HS-5 (cell line): ENCODE measurements at places on chromosomes 16 and 17.

GRCh38 chr16:49547448-49547847 lies 173.8 kb downstream of the C16orf78 start:
- no peak for DNase-seq

GRCh38 chr17:7838090-7839075 lies 4.4 kb downstream of the KDM6B start:
- DNase-seq: no peak

DNA sequence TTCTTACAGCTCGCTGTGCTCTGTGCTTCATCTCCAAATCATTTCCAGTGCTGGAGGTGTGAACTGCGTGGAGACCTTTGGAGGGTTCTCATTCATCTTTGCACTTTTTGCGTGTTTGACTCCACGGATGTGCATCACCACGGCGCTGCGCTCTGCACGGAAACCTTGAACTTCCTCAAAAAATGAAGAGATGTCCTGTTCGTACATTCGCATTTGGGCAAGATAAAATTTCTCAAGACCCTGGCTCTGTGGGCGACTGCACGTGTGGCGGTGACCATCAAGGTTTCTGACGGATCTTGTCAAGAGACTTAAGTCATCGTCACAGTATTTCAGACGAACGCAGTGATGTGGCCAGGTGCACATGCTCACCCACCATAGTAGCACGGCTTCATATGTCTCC lies 10.3 kb upstream of the PVALEF start:
- no peak for DNase-seq

- DNase-seq: no peak
Measured at GRCh38 chr16:89864527-89864820, 8.9 kb upstream of the TCF25 start.

DNA sequence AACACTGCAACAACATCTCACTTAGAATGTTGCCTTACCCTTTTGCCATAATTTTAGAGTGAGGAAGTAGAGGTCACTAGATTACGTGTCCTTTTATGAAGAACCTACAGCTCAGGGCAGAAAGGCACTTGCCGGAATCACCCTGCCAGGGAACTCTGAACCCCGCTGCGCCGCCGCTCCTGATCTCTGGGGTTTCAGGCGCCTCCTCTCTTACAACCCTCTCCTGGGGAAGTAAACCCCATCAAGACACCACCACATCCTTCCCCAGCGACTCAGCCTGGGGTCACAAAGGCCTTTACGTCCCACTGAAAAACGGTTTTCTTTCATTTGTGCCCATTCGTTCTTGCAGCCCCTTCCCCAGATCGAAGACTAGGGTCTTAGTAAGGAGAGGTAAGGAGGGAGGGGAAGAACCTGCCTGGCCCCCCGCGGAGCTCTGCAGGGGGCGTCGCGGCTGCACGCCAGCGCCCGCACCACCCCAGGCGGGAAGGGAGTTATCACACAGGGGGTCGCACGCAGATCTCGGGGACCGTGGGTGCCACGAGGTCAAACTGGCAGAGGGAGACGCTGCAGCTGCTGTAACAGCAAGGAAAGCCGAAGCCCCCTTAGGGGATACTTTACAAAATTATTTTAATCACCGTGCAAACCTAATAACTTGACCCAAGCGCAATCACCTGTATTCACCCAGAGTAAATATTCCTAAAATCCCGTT lies 1.0 kb upstream of the HLF start:
- no peak for DNase-seq

DNA sequence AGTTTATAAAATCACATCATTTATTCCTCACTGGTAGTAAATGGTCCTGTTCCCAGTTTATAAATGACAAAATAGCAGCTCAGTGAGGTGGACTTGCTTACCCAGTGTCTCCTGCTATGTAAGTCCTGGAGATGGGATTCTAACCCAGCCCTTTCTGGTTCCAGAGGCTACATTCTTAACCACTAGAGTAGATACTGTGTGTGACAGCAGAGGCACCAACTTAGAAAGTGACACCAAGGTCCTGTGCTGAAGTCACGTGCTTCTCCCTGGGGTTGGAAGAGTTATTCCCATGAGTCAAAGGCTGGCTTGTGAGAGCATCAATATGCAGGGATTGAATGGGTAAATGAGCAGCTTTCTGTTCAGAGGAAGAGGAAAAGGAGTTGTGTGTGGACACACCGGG lies 167.3 kb upstream of the IRX3 start:
- no peak for DNase-seq

GRCh38 chr17:64223283-64223682 lies 39.8 kb downstream of the TEX2 start:
- DNase-seq: no peak

GRCh38 chr17:37109106-37109505 lies 160.4 kb downstream of the AATF start:
- DNase-seq: no peak

DNA sequence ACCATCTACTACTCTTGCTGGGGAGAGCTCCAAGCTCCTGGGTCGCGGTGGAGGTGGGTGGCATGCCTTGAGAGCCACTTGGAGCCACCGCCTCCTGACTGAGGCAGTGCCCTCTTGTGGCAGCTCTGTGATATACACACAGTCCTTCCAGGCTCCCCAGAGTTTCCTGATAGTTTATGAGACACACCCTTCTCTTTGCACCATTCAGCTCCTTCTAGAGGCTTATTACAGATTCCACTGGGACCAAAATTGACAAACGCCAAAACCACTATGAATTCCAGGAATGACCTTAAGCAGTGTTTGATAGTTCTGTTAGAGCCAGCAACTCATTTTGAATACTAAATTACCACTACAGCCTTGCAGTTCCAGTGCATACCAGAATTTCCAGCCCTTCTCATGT lies 170.1 kb upstream of the CDH13 start:
- peak; percentile 2 for DNase-seq

- DNase-seq: no peak
Measured at GRCh38 chr17:8420041-8420934, 15.4 kb upstream of the NDEL1 start.

DNA sequence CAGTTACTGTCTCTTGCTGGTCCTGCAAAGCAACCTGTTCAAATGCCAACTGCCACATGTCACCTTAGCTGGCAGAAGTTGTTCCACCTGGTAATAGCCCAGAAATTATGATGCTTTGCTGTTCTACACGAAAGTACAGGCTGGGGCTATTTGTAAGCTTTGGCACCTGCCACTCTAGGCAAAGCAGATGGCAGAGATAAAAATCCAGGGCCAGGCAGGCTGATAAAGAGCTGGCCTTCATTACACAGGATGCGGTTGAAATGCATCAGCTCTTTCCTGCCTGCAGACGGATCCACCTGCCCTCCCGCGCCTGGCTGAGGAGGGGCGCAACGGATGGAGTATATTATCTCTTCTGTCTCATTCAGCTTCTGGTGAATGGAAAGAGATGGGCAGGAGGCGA lies 29.3 kb upstream of the KDM8 start:
- no peak for DNase-seq

- no peak for DNase-seq
Measured at GRCh38 chr17:9522074-9522473, 53.5 kb downstream of the STX8 start.

DNA sequence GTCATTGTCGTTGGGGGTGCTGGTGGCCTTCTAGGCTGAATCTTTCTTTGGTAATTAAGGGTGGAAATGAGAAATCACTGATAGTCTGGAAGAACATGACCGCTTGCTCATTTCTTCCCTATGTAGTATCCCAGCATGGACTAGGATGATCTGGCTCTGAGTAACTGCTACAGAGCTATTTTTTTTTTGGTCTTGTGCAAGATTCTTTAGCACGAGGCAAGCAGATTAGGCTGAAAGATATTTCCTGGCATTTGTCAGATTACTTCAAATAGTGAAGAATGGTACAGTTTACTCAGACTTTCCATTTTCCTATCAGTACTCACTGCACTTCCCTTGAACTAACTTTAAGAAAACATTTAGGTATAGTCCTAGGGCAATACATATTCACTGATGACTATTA lies 89.0 kb downstream of the SYCE1L start:
- peak; percentile 88 for DNase-seq

DNA sequence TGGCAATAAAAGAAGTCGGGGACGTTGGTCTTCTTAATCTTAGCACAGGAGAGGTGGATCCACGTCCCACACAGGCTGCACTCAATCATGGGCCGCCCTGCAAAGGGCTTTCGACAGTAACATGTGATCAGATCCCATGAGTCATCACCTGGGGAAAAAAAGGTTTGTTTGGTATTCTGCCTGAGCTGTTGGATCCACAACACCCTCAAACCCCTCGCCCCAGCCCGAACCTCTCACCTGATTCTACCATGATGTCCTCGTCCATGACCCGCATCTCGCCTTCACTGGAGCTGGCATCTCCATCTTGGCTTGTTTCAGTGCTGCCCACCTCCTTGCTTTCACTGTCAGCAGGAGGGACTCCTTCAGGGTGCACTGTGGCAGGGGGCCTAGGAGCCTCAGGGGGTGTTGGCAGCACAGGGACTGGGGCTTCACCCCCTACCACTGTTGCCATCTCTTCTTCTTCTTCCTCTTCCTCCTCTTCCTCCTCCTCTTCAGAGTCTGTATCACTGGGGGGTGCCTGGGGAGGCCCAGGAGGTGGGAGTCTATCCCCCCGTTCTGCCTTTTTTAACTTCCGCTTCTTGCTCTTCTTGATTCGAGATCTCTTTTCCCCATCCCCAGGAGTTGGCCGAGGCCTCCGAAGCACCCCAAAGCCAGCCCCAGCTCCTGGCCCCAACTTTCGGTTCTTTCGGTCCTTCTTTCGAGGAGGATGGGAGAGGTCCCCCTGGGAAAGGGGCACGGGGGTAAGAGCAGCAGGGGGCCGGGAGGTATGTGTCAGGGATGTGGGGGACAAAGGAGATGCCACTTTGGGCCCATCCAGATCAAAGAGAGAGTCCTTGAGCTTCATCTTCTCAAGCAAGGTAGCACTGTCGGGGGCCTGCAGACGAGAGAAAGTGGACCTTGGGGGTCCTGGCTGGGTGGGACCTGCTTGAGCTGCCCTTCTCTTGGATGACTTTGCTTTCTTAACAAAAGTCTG lies 1.7 kb upstream of the DVL2 start:
- DNase-seq: no peak

DNA sequence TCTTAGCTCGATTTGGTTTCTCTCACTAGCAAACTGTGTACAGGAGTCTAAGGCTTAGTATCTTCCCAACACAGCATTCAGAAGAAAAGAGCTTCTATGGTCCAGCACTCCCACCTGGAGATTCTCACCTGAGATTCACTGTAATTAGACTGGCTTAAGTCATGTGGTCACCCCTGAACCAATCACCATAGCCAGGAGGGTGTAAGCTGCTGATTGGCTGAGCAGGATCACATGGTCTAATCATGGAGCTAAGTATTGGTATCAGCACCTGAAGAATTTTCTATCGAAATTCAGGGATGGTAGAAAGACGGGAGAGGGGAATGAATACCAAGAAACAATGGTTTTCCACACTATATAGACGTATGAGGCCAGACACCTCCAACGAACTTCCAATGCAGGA lies 359.8 kb upstream of the ERCC4 start:
- no peak for DNase-seq

GRCh38 chr17:21014498-21014897 lies 28.3 kb downstream of the USP22 start:
- DNase-seq: no peak

DNA sequence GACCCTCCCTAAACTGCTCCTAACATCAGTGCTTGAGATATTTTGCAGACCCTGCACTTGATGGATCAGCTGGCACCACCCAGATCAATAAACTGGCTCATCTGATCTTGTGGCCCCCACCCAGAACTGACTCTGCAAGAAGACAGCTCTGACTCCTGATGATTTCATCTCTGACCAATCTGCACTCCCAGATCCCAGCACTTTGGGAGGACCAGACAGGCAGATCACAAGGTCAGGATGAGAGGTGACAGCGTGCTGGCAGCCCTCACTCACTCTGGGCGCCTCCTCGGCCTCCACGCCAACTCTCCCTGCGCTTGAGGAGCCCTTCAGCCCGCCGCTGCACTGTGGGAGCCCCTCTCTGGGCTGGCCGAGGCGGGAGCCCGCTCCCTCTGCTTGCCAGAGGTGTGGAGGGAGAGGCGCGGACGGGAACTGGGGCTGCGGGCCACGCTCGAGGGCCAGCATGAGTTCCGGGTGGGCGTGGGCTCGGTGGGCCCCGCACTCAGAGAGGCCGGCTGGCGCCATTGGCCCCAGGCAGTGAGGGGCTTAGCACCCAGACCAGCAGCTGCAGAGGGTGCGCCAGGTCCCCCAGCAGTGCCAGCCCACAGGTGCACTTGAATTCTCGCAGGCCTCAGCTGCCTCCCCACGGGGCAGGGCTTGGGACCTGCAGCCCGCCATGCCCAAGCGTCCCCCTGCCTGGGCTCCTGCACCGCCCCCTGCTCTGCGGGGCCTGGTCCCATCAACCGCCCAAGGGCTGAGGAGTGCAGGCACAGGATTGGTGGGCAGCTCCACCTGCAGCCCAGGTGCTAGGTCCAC lies 2.4 kb upstream of the C16orf54 start:
- DNase-seq: no peak

DNA sequence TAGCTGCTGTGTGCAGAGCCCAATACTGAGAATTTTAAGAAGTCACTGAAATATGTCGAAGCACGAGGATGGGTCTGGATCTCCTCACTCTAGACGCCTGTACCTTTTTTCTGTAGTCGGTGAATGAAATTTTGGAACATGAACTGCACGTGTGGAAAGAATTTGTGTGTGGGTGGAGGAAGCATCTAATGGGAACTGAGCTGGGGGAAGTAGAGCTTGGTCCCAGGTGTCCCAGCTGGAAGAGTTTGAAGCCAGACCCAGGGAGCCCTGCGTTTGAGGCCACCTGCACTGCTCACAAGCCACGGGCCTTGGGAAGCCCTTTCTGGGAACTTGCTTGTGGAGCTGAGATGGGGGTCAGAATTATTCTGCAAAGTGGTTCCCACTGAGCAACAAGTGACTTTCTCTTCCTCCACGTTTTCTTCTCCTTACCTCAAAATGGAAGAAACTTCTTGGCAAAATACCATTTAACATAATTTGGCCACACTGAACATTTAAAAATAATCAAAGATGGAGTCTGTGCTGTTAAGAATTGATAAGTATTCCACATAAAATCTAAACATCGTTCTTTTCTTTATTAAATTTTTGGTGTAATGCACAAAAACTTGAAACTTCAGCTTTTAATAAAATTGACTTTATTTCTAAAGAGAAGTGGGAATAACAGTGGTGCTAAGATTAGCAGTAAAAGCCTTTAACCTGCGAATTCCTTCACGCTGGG lies 163.8 kb downstream of the PRKCA start:
- DNase-seq: no peak

- DNase-seq: no peak
Measured at GRCh38 chr17:28622186-28622585, 8.2 kb upstream of the RSKR start.

GRCh38 chr17:29113334-29113733 lies 66.9 kb downstream of the MYO18A start:
- DNase-seq: no peak

- DNase-seq: no peak
Measured at GRCh38 chr17:78379131-78379491, 662 bp downstream of the PGS1 start.

GRCh38 chr17:16428098-16428882 lies 12.9 kb downstream of the TRPV2 start:
- DNase-seq: no peak
